Smooth muscle cell of the brain vasculature (primary cell): ENCODE measurements at places on chromosomes 12 and 14.
A peak's percentile ranks its signal among the peaks of the same experiment; 100 is the strongest.

- no peak for DNase-seq
Observed at GRCh38 chr14:95183532-95184412, 26.4 kb upstream of the DICER1 start.

- no peak for DNase-seq
Observed at GRCh38 chr12:98058838-98059237, 456.6 kb upstream of the TMPO start.

- DNase-seq, result no peak
Observed at GRCh38 chr14:88198446-88198845, 124.6 kb downstream of the KCNK10 start.

DNA sequence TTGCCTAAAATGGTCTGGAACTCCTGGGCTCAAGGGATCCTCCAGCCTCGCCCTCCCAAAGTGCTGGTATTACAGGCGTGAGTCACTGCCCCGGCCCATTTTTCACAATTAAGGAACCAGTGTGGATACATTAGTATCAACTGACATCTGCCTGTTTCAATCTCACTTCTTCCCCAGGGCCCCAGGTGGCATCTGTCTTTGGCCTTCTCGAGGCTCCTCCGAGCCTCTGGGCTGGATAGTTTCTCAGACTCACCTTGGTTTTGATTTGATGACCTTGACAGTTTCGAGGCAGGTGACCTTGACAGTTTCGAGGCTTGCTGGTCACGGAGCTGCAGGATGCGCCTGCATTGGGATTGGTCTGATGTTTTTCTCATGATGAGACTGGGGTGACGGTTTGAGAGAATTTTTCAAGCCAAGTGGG is 41.0 kb upstream of the NCOR2 start:
- DNase-seq, result no peak

DNA sequence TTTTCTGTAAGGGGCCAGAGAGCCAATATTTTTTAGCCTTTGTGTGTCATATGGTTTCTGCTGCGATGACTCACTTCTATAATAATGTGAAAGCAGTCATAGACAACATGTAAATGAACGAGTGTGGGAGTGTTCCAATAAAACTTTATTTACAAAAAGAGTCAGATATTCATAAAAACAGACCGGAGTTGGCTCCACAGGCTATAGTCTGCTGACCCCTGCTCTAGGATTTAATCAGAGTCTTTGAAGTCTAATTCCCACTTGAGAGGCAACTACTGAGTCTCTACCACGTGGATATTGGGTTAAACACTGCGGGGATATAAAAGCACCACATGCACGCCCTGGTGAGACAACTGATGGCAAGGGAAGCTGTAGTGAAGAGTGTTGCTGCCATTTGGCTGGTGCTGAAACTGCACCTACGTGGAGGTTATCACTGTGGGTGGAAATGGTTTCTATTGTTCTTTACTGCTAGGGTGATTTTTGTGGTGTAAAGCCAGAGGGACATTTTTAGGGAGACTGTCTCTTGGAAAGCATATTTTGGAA is 3.6 kb upstream of the NINJ2 start:
- DNase-seq, result no peak

DNA sequence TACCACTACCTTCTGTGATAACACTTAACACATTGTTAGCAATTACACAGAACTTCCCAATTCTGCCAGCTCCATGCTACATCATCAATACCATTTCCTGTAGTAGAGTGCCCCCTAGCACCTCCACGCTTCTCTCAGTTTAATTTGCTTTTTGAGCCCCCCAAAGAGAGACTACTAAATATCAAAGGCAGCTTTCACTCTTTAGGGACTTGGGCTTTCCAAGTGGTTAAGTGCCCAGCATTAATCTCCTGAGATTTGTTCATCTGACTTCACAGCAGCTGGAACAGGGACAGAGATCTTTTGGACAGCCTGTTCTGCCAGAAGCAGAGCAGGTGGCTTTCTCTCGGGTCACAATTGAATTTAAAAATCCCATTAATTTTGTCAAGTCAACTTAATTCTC is 954.9 kb downstream of the DIO2 start:
- no peak for DNase-seq

DNA sequence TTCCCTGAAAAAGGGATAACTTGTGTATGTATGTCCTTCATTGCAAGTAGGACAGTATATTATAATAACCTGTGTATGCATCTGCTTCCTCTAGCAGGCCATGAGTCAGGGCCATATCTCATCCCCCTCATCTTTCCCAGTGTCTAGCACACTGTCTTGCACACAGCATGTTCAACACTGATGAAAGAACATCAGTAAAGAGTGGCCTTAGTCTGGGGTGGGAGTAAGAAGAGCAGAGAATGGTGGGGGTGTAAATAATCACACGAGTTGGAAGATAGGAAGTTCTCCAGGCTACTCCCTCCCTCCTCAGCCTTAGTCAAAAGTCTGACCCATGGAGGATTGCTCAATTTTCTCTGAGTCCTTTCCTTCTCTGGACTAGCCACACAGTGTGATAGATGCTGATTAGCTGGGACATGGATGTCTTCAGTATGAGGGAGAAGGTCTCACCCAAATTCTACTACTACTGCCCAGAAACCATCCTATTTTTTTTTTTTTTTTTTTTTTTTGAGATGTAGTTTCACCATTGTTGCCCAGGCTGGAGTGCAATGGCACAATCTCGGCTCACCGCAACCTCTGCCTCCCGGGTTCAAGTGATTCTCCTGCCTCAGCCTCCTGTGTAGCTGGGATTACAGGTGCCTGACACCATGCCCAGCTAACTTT is 14.6 kb upstream of the SP1 start:
- DNase-seq, result no peak

DNA sequence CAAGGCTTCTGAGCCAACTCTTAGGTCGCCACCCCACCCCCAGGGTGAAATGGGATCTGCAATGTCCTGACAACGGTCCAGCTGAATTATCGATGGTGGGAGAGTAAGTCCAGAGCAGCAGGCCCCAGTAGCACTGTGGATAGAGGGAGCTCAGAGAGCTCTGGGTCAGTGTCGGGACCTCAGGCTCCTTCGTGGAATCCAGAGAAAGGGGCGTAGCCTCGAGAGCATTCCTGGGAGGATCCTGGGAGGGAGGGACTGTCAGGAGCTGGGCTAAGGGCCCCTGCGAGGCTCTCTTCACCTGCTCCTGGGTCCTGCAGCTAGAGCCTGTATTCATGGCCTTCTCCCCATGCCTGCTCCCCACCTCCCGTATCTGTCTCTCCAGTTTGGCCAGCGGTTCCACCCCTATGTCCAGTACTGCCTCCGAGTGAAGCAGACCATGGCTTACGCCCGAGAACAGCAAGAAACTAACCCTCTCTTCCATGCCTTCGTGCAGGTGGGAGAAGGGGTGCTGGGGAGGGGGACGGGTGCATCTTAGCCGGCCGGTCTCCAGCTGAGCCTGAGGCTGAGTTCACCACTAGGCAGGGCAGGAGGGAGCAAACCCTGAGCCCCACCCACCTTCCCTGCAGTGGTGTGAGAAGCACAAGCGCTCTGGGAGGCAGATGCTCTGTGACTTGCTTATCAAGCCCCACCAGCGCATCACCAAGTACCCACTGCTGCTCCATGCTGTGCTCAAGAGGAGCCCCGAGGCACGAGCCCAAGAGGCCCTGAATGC is 6.6 kb downstream of the PLEKHG6 start:
- DNase-seq, result no peak

GRCh38 chr12:130945786-130946492 is 7.8 kb upstream of the ADGRD1 start:
- no peak for DNase-seq

- no peak for DNase-seq
Observed at GRCh38 chr12:93167841-93168492, 209.8 kb upstream of the NUDT4 start.

GRCh38 chr14:52939427-52939826 is 11.4 kb downstream of the FERMT2 start:
- no peak for DNase-seq

DNA sequence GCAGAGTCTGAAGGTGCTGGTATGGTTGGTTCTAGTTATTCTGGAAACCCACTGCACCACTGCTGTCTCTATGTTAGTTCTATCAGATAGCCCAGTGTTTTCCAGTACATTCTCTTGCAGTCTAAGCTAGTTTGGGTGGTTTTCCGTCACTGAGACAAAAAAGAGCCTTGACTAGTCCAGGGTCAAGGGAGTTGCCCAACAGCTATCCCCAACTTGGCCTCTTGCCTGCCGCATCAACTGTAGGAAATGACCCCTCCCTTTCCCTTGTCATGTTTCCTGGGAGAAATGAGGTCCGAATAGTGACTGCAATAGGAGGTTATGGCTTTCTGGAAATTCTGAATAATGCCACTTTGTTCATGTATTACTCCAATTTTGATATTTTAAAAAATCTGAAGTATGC is 160.4 kb downstream of the EFCAB11 start:
- no peak for DNase-seq

GRCh38 chr14:81536241-81536771 is 2.7 kb upstream of the SEL1L start:
- DNase-seq, result no peak

- DNase-seq, result no peak
Observed at GRCh38 chr12:107404981-107405380, 280.6 kb upstream of the PWP1 start.

DNA sequence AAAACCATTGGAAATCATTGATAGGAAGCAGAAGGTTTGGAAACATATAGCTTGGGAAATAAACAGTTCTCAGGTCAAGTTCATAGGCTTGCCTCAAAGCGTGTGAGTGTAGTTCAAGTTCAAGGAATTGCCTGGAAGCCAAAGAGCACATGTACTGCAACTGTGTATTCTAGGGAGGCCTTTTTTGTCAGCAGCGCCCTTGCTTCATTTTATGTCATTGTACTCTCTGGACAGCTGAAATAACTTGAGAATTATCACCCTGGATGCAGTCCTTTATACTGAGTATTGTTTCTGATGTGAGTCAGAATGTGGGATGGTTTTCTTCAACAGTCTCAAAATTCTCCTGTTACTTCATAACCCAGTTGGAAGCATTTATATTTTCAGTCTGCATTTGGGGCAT is 16.0 kb upstream of the EVL start:
- no peak for DNase-seq

GRCh38 chr14:55667801-55668200 is 87.8 kb downstream of the KTN1 start:
- no peak for DNase-seq

DNA sequence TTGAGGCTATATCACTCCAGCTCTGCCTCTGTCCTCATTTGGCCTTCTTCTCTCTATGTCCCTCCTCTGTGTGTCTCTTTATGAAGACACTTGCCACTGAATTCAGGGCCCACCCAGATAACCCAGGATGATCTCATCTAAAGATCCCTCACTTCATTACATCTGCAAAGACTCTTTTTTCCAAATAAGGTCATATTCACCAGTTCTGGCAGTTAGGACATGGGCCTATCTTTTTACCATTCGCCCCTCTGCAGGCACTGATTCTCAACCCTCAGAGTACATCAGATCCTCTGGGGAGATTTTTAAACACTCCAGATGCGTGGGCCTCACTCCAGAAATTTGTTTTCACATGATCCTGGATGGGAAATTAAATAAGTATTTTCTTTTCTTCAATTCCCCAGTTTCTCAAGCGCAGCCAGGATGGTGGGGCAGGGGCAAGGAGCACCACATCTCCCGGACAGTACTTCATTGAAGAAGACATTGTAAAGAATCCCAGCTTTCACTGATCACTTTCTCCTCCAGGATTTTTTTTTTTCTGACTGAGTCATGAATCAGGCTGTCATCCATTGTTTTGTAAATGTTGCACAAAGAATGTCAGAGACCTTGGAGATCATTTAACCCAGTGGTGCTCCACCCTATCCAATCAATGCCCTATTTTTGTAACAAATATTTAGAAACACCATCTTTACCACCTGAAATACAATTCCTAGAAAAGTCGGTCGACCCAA is 27.4 kb downstream of the CRACR2A start:
- DNase-seq, result no peak

DNA sequence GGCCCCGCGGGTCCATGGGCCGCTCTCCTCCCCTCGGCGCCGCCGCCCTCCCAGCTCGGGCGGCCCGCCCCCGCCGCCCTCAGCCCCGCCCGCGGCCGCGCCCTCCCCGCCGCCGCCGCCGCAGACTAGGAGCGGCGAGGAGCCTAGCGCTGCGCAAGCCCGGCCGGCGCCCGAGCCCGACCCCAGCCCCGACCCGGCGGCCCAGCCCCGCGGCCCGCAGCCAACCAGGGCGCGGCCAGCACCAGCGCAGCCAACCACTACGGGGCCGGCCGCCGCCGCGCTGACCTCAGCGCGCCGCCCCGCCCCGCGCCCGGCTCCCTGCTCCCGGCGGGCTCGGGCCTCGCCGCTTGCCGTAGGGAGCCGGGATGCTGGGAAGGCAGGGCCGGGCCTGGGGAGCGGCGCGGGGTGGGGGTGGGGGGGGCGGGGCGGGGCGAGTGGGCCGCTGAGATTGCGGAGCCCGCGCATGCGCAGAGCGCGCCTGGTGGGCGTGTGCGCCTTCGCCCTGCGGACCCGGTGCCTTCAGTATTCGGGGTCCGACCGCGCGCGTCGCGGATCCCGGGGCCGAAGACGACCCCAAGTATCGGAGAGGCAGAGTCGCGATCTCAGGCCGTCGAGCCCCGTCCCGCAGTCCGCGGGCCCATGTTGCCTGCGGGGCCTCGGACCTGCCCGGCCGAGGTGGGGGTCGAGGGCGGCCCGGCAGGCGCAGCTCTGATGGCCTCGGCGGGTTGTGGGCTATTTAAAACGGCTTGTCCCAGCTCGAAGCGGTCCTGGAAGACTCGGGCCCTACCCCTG is at the start of gene CDC42BPB:
Gene CDC42BPB, minus strand, starts transcription at position 178 of the 792 bp plus-strand sequence. CDS start 376 bp downstream, outside the sequence.
- DNase-seq, result peak; percentile 78

GRCh38 chr14:88043529-88044443 is 38.9 kb downstream of the GPR65 start:
- DNase-seq, result no peak
